NCI-H2227 treated with DMSO at 0.1 percent for 48 hours (cell line): ENCODE measurements at places on chromosomes 11 and 22.
A peak's percentile ranks its signal among the peaks of the same experiment; 100 is the strongest.

DNA sequence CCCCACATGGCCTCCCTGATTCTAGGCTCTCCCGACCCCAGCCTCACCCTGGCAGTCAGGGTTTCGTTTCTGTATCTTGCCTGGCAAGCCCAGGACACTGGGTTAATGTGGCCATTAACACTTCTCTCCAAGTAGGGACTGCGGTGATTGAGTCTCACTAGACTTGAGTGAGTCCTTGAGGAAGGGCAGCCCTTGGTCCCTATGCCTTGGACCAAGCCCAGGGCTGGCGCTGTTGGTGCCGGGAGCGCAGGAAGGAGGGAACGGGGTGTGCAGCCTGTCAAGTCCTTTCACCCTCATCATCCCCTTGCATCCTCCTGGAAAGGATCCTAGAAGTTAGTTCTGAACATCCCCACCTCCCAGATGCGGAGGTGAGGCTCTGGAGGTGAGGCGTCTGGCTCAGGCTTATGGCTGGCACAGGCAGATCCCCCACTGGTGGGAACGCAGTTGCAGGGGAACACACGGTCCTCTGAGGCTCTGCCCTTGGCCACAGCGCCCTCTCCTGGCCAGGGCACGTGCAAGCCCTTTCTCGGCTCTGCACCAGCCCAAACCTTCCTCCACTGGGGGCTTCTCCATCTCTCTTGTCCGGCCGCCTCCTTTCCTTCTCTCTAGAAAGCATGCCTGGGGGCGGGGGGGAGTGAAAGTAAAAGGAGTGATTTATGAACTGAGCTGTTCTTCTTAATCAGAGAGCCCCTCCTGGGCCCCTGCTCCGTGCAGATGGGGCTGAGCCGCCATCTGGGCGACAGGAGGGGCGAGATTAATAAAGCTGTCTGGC is 56.7 kb downstream of the TP53I11 start:
- DNase-seq: peak; percentile 72

- DNase-seq: no peak
Observed at GRCh38 chr11:9396752-9397151, 12.3 kb downstream of the IPO7 start.

DNA sequence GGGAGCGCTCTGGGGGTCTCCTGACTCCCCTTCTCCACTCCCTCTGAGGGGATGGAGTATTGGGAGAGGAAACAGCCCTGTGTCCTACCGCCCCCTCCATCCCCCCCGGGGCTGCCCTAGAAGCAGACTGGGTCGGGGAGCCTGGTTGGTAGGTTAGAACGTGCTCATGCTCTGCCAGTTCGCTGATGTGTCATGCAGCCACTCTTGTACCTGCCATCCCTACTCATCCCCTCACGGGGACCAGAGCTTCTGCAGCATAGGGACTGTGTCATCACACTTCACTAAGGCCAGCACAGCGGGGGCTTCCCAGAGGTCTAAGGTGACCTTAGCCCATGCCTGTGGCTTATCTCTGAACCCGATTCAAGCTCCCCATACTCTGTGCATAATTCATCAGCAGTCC is 4.7 kb downstream of the KCNJ1 start:
- DNase-seq: no peak

DNA sequence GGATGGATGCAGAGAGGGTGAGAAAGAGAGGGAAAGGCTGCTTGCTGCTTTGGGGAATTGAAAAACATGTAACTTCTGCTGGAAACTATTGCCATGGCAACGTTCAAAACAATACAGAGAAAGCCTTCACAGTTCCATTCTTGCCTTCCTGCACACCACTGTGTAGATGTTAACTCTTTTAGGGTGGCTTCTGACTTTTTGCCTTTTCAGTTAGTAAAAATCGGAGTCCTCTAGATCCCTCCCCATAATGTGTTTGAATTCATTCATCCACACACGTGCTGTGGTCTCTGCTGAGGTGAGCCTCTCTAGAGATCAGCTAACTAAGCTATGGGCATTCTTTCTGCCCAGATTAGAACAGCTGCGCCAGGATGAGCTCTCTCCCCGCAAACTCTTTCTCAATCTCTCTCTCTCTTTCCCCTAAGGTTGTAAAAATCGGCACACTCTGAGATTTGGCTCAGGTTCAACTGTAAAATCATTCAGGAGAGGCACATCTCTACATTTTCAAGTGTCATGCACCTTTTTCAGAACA is 1178.3 kb downstream of the LRRC4C start:
- peak; percentile 75 for DNase-seq

GRCh38 chr11:69219991-69220390 is 64.3 kb downstream of the SMIM38 start:
- peak; percentile 52 for DNase-seq

DNA sequence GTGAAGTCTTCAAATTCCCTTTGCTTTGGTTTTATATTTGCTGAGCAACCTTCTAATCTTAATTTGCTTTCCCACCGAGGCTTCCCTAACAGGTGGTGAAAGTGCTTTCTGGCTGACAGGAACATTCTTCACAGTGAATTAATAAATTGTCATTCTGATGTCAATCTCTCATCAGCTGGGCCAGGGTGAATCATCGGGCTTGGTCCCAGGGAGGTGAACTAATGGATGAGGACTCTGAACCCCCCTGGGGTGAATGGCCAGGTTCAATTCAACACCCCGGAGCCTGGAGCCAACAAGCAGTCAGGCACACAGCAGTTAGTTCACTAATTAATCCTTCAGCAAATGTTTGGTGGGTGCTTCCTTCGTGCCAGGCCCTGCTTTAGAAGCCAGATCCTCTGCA is 155.4 kb upstream of the PDGFD start:
- DNase-seq: no peak

GRCh38 chr22:34973926-34974325 is 92.0 kb upstream of the ISX start:
- DNase-seq: no peak

GRCh38 chr11:120689596-120690275 is 178.2 kb downstream of the GRIK4 start:
- DNase-seq: no peak

GRCh38 chr11:104118105-104118744 is 45.7 kb downstream of the PDGFD start:
- DNase-seq: no peak

GRCh38 chr11:129375751-129376657 is at the start of gene BARX2:
Gene BARX2 (plus strand): TSS chr11:129375848. CDS start chr11:129376036, 188 bp downstream.
- DNase-seq: no peak

- no peak for DNase-seq
Observed at GRCh38 chr11:124896071-124896750, 1.5 kb downstream of the ROBO4 start.

- DNase-seq: no peak
Observed at GRCh38 chr22:46936378-46936903, 174.0 kb downstream of the TBC1D22A start.

DNA sequence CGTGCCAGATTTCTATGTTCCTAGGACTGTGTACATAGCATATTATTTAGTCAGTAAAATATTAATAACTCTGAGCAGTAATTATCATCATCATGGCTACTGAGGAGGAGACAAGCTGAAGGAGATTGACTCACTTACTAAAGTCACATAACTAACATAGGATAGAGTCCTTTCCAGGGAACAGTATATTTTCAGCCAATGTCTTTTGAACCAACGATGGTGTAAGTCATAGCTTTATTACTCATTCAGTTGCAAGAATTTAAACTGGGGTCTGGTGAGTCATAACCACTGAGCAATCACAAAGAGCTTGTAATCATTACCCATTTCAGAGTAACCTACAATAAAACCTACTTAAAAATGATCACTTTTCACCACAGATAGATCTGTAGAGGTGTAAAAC is 1564.8 kb upstream of the TENM4 start:
- DNase-seq: no peak

GRCh38 chr22:27613099-27614005 is 188.2 kb downstream of the MN1 start:
- DNase-seq: no peak

GRCh38 chr22:46355369-46355995 is 20.0 kb downstream of the TRMU start:
- peak; percentile 24 for DNase-seq

- no peak for DNase-seq
Observed at GRCh38 chr22:41650821-41651220, 29.7 kb downstream of the XRCC6 start.
